ENCODE measurements at places on chromosomes 1 and 21.

DNA sequence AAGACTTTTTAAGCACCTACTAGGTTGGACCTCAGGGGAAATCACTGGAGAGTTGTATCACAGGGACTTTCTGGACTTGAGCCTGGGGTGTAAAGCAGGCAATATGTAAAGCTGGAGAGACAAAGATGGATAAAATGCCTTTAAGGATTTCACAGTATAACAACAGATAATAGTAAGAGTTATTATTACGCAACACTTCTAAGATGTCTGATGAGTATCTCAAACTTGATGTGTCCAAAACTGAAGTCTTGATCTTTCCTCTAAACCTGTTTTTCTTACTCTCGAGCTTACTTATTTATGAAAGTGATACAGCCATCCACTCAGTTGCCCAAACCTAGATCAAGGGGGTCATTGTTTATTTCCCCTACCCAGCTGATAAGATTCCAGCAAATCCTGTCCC lies 2.1 kb upstream of the STRIP1 start:
- DNase-seq = no peak

GRCh38 chr1:192615055-192615454 lies 20.9 kb upstream of the RGS13 start:
- no peak for DNase-seq

- no peak for DNase-seq
These were observed 7.8 kb upstream of the OR14I1 start for GRCh38 chr1:248710305-248710900.

GRCh38 chr1:188429386-188429785 lies 1600.6 kb downstream of the PLA2G4A start:
- DNase-seq = no peak

- DNase-seq = no peak
These were observed 875 bp downstream of the NCF2 start for GRCh38 chr1:183589384-183589783.

DNA sequence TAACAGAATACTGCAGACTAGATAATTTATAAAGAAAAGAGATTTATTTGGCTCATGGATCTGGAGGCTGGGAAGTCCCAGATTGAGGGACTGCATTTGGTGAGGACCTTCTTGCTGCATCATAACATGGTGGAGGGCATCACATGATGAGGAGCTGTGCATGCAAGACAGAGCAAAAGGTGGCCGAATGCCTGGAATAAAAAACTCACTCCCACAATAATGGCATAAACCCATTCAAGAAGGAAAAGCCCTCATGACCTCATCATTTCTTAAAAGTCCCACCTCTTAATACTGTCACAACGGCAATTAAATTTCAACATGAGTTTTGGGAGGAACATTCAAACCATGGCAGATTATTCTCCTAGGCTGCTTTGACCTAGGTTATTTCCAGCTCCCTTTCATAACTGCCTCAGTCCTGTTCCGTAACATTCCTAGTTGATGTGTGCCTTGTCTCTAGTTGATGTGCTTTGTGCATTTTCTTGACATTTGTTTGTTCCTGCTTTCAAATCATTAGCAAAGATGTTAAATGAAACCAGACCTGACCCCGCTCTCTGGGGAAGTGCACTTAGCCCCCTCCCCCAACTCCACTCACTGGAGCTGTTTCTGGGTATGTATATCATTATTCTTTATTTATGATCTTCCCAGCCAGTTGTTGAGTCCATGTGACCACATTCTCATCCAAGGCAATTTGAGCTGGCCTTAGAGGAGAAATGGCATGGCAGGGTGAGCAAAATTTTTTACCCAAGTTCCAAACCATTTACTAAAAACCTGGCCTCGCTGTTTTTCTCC lies 148.5 kb downstream of the GDAP2 start:
- DNase-seq = no peak

- DNase-seq = no peak
These were observed 126.4 kb downstream of the DHRS3 start for GRCh38 chr1:12491656-12492055.

DNA sequence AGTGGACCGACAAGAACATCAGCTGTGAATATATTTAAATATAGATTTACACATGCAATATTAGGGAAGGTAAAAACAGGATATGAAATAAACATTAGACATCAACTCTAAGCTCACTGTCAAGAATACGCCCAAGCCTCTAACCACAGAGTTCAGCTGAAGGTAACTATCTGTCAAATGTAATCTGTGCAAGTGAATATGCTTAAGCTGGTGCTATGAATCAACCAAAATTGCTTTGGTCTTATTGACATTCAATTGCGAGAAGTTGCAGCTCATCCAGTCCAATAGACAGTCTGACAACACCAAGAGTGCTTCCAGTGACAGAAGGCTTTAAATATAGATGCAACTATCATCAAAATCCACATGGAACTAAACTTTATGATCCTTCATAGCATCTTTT lies 32.3 kb downstream of the USH2A start:
- DNase-seq = no peak

DNA sequence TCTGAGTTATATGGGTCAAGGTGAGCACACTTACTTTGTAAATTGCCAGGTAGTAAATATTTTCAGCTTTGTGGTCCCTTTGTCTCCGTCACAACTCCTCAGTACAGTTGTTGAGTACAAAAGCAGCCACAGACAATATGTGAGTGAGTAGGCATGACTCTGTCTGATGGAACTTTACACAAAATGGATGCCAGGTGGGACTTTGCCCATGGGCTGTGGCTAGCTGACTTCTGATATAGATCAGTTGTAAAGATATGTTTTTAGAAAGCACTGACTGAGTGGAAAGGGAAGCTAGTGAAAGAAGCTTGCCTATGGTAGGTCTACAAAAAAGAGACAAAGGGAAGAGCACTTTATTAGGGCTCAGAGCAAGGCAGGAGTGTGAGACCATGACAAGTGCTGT lies 23.1 kb upstream of the IGSF5 start:
- DNase-seq = no peak

- no peak for DNase-seq
These were observed 13.5 kb downstream of the TBX15 start for GRCh38 chr1:118974661-118975060.

GRCh38 chr1:95098196-95098595 lies 19.0 kb upstream of the TLCD4 start:
- DNase-seq = no peak

DNA sequence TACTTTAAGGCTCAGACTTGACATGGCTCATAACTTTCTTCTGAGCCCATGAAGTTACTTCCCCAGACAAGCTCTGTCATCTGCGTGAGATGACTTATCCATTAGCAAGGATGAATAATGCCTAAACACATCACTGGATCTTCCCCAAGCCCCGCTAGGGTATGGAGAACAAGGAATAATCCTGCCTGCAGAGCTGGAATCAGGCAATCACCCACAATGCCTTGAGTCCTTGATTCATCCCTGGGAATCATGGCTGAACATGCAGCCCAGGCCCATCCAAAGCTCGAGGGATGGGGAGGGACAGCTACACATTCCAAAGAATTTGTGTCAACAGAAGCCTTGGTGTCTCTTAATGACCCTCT lies 131.7 kb downstream of the PSMG1 start:
- DNase-seq = no peak

- no peak for DNase-seq
These were observed 54.7 kb upstream of the DNAH14 start for GRCh38 chr1:224874775-224875174.

GRCh38 chr1:66831529-66832239 lies 30.6 kb upstream of the INSL5 start:
- no peak for DNase-seq

DNA sequence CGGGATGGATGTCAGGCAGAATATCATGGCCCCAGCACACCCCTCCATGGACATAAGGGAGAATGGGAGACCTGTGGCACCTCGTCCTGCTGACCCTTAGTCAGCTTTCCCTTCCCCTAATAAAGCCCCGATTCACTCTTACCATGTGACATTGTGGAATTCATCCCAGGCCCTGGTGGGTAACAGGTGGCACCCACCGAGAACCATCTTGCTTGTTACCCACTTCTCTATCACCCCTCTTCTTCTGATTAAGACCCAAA lies 32.9 kb downstream of the CSMD2 start:
- no peak for DNase-seq

DNA sequence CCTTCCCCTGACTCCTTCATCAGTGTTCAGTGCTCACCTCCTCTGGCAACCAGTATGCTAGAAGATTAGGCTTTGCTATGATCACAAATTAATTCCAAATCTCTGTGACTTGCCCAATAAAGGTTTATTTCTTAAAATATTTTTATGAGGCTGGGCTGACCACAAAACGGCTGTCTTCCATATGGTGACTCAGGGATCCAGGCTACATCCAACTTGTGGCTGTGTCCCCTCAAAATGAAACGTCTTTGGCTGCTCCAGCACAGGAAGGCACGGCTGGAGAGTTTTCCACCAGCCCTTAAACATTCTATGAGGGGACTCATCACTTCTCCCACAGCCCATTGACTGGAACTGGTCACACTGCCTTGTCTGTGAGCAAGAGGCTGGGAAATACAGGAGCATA lies 131.5 kb downstream of the HUNK start:
- no peak for DNase-seq

- DNase-seq = no peak
These were observed 10.3 kb upstream of the NBPF11 start for GRCh38 chr1:148162363-148162762.

DNA sequence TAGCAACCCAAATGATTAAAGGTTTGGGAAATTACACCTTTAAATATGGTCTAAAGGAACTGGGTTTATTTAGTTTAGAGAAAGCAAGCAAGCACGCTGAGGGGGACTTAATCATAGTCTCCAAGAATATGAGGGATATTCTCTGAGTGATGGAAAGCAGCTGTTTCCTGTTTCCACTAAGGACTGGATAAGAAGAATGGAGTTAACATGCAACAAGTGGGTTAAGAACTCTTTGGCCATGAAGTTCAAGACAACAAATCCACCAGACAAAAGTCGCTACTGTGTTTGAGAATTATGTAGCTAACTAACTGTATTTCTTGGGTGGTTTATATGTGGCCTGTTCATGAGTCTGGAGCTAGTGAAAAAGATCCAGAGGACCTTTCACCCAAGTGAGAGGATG lies 85.7 kb downstream of the TGFB2 start:
- DNase-seq = no peak

DNA sequence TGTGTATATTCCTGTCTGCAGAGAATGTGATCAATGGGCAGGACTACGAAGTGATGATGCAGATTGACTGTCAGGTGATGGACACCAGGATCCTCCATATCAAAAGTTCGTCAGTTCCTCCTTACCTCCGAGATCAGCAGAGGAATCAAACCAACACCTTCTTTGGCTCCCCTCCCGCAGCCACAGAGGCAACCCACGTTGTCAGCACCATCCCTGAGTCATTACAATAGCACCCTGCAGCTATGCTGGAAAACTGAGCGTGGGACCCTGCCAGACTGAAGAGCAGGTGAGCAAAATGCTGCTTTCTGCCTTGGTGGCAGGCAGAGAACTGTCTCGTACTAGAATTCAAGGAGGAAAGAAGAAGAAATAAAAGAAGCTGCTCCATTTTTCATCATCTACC lies 65.2 kb downstream of the OLFML2B start:
- no peak for DNase-seq

GRCh38 chr1:57473448-57473847 lies 49.6 kb upstream of the DAB1 start:
- DNase-seq = no peak

DNA sequence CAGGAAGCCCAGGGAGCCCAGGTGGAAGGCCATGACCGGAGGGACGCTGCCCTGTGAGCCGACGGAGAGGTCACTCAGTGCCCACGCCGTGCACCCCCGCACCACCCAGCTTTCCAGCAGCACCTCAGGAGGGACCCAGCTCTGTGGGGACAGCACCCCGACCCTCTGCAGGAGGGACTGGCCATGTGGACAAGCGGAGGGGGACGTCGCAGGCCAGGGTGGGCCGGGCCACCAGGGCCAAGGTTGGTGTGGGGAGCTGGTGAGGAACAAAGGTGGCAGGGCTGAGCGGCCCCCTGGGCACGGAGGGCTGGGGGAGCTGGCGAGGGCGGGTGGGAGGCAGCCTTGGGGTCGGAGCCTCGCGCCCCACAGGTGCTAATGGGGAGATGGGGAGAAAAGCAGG lies 22.8 kb downstream of the NADK start:
- DNase-seq = no peak

DNA sequence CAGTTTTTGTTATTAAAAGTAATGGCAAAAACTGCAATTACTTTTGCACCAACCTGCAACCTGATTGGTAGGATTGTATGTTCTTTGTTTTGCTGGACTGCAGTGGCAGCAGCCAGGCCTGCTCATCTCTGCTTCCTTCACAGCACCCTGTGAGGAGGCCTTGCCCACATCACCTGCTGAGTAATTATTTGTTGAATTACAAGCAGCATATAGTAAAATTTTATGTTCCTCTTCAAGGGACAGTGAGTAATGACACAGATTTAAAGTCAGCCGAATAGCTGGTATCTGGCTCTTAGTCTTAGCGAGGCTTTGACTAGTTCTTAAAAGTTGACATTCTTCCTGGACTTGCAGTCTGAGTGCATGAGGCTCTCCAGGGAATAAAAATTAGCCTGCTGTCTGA lies 435.1 kb downstream of the PRDM2 start:
- DNase-seq = no peak

DNA sequence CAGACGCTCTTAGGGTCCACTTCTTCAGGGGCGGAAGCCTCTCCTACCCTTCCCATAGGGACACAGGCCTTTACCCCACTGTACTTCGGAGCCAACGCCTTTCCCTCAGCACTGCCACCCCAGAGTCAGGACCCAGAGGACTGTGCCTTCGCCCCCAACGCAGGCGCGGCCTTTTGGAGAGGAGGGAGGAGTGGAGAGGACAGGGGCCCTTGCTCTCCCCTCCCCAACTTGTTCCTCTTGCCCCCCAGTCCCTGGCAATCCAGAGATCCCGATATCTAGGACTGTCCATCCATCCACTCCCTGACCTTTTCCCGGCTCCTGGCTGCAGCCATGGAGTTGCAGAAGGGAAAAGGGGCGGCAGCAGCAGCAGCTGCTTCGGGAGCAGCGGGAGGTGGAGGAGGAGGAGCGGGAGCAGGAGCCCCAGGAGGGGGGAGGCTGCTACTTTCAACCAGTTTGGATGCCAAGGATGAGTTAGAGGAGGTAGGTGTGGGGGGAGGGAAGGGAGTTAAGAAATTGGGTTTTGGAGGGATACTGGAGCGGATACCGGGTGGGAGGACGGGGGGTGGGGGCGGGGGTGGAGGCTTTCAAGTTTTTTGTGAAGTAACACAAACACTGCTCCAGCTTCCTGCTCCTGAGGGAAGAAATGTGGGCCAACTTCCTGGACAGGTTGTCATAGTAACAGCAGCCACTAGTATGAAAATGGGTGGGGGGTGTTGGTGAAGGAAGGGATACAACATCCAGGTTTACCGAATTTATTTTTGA lies 636 bp downstream of the INTS3 start:
- no peak for DNase-seq
